ENCODE measurements at places on chromosomes 11 and 22.

GRCh38 chr11:78603792-78604191 lies 29.1 kb upstream of the NARS2 start:
- no peak for ATAC-seq

GRCh38 chr11:7490054-7490453 lies 4.7 kb downstream of the OLFML1 start:
- ATAC-seq: no peak

- ATAC-seq: peak; percentile 9
Measured at GRCh38 chr11:46920755-46921154, 2.4 kb upstream of the LRP4 start.

DNA sequence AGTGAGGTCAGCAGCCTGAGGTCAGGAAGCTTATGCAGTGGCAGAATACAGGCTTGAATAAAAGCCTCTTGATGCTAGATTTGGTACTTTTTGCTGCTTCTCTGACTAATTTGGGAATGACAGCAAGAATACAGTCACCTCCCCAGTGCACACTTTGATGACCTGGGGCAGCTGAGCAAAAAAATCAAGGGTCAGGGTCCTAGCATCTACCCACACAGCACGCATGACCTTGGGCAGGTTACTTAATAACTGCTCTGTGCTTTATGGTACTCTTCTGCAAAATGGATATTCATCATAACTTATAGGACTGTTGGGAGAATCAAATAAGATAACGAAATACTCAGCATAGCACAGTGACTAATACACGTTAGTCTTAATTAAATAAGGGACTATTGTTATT lies 344.1 kb upstream of the SYN3 start:
- no peak for ATAC-seq

GRCh38 chr11:13317293-13318080 lies 39.9 kb downstream of the BMAL1 start:
- no peak for ATAC-seq

- no peak for ATAC-seq
Measured at GRCh38 chr11:111367411-111368284, 11.4 kb downstream of the POU2AF1 start.

DNA sequence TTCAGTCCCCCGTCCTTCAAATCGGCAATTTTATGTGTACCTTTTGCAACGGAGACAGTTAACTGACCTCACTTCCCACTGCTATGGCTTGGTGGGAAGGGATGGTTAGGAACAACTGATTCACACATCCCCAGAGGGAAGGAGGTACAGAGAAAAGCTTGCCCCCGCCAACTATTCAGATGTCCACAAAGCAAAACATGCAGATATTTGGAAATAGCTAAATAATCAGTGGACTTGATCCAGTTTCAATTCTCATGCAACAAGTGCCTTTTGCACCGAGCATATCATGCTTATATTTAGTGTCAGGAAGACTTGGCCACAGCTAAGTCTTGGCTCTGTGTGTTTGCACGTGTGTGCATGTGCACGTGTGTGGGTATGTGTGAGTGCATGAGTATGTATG lies 144.6 kb downstream of the SNX19 start:
- no peak for ATAC-seq

GRCh38 chr22:22928666-22929380 lies 41.2 kb downstream of the IGLL5 start:
- ATAC-seq: no peak

DNA sequence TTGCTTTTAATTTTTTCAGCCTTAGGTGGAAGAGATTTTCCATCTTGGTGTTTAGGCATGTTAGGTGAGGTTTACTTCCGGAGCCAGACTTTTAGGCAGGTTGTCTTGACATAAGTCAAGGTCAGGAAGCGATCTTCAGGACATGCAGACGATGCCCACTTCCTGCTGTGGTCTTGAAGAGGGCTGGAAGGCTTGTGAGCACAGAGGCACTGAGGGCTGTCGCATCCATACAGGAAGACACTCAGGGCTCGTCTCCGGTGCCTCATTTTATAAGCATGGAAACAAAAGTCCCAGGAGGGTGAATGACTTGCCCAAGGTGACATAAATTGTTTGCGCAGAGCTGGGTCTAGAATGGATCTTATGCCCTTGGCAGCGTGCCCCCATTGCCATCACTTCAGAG lies 30.8 kb downstream of the MARK2 start:
- ATAC-seq: no peak

DNA sequence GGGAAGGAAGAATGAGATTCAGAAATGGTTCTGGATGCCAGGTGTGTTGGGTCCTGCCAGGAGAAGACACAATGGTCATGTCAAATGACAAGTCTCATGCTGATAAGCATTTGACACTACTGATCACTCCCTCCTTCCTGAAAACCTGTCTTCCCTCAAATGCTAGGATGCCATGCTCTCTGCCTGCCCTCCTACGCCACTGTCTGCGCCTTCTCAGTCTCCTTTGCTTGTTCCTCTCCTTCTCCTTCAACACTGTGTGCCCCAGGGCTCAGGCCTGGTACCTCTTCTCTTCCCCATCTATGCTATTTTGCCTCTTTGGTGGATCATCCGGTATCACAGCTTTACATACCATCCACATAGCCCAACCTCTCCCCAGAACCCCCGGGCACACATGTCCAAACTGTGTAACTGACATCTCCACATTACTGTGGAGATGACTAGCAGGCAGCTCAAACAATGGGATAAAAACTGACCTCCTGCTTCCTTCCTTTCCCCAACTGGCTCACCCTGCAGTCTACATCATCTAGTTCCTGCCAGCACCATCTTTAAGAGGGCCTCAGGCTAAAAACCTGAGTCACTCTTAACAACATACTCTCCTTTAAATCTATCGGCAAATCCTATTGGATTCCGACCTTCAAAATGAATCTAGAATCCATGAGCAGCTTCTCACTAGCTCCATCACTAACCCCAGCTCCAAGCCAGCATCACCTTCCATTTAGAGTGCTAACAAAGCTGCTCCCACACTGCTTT lies 8.2 kb downstream of the AP1B1 start:
- ATAC-seq: no peak

DNA sequence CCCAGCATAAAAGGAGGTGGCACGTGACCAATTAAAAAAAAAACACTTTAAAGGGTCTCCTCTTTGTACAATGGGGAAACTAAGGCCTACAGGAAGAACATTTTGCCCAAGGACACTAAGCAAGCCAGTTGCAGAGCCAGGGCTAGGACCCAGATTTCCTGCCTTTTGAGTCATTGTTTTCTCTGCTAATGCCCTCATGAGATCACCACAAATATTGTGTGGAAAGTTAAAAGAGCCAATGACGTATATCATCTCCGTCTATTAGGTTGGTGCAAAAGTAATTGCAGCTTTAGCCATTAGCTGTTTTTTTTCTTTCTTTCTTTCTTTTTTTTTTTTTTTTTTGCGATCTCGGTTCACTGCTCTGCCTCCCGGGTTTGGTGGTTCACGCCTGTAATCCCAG lies 24.1 kb upstream of the LRRC32 start:
- no peak for ATAC-seq

DNA sequence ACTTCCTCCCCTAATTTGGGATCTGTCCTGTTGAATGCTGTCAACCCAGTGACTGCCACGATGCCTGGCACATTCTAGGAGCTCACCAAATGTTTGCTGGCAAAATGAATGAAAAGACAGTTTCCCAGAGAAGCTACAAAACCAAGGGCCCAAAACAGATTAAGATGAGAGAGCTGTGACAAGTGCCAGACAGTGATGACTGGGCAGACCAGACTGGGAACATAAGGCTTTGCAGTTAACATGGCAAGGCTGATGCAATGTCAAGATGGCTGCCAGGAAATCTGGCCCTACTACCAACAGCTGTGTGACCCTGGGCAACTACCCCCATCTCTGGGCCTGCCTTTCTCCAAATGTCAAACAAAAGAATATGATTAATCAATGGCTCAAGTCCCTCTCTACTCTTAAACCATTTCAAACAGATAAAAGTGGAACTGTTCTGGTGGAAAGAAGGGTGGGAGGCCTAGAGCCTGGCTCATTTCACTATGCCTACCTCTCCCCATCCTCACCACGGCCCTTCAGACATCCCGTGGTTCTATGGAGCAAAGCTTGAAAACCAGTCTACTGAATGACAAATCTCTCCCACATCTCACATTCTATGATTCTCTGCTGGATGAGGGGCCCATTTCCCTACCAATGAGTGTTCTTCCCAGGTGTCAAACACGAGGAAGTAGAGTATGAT lies 12.8 kb downstream of the AP1B1 start:
- ATAC-seq: no peak

DNA sequence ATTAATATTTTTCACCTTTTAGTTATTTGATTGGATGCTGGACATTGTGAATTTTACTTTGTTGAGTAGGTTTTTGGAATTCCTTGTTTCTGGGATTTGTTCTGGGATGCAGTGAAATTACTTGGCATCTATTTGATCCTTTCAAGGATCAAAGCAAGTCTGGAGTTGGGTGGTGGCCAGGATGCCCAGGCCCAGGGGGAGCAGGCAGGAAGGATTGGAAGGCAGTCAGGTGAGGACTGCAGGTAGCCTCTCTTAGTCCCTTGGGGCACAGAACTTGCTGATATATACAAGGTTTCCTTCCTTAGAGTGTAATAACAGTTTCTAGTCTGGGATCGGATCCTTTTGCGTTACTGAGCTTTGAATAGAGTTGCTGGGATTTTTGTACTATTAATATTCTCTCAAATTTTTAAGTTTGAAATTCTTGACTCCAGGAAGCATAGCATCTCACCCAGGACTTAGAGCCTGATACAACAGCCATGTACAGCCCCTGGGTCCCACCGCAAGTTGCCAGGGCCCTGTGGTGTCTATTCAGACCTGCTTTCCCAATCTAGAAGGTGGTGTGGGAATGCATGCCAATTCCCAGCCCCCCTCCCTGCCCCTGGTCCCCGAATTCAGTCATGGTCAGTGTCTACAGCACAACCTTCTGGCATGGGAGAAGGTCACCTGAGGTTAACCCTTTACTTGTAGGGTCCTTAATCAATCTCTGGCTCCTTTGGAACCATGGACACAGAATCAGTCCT lies 6.1 kb downstream of the ZNF74 start:
- ATAC-seq: no peak

DNA sequence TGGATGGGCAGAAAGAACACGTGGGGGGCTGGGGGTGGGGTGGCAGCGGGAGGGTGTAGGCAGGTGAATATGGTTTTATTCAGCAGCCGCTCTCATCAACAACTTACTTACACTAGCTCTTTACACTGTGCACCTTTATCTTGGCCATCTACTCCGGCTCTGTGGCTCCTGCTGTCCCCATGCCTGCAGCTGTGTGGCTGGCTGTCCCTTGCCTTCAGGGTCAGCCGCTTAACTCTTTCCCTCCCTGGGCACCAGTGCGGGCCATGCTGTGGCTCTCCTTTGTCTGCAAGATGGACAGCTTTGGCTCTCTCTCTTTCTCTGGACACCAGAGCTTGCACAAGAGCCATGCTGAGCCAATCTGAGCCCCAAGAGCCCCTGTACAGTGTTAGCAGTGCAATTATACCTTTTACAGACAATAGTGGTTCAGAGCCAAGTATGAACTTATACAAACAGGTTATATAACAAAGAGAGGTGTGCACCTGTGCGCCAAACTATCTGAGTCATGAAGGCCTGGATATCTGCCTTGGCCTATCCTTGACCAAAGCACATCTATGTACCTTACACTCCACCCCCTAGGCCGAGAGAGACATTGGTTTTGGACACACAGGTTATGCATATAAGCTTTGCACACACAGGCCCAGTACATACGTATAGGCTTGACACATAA lies 94.3 kb upstream of the CTSC start:
- no peak for ATAC-seq

GRCh38 chr11:44120169-44120568 lies 24.7 kb downstream of the EXT2 start:
- ATAC-seq: peak; percentile 26

GRCh38 chr11:111694851-111695250 lies 71.3 kb downstream of the PPP2R1B start:
- ATAC-seq: no peak

GRCh38 chr11:34021977-34022735 lies 29.4 kb upstream of the CAPRIN1 start:
- ATAC-seq: no peak

DNA sequence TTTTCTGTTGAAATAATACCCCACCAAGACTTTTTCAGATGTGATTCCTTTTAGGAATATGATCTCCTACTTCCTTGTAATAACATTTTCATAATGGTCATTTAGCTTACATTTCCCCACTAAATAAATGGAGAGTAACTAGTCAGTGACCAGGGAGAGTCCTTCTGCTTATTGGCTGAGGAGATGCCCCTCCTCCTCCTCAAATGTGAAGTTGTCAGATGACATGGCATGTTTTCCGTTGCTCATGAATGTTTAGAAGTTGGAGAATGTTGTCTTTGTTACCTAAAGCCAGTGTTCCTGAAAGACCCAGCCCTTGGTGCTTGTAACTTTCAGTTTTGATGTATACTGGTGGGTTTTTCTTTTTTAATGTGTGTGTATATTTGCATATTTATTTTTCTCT lies 38.2 kb downstream of the CSRP3 start:
- ATAC-seq: peak; percentile 96

- ATAC-seq: no peak
Measured at GRCh38 chr11:66815646-66816045, 27.6 kb upstream of the RCE1 start.

GRCh38 chr22:28589102-28589750 lies 90.4 kb downstream of the TTC28 start:
- no peak for ATAC-seq

DNA sequence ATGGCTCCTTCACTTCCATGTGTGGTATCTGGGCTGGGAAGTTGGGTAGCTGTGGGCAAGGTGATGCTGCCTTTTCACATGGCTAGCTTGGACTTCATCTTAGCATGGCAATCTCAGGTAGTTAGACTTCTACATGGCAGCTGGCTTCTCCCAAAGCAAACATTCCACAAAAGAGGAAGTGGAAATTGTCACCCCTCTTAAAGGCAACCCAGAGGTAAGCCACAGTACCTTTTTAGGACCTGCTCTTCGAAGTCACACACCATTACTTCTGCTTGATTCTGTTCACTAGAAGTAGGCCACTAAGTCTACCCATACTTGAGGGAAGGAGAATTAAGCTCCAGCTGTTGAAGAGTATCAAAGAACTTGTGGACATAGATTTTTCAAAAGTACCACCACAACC lies 25.9 kb downstream of the TUG1 start:
- ATAC-seq: no peak

DNA sequence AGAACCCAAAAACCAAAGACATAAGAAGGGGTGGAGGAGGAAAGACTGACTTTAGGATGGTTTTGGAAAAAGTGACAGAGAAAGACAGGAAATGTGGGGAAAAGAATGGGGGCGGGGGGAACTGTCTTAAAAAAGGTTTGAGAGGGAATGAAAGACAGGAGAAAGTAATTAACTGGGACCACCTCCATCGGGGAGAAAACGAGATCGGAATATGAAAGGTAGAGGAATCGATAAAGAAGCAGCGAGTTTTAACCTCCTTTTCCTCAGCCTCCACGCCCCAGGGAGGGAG lies 524 bp downstream of the MTMR2 start:
- no peak for ATAC-seq

GRCh38 chr11:88164320-88164719 lies 10.9 kb downstream of the RAB38 start:
- no peak for ATAC-seq

- no peak for ATAC-seq
Measured at GRCh38 chr11:44775366-44775984, 48.7 kb downstream of the TSPAN18 start.

- ATAC-seq: no peak
Measured at GRCh38 chr11:70493089-70493474, 94.8 kb downstream of the CTTN start.

GRCh38 chr11:36577373-36577772 lies 9.6 kb downstream of the RAG1 start:
- no peak for ATAC-seq

GRCh38 chr22:16969508-16970327 lies 38.3 kb downstream of the GAB4 start:
- ATAC-seq: no peak

- ATAC-seq: no peak
Measured at GRCh38 chr11:109677231-109677630, 255.2 kb downstream of the C11orf87 start.

- ATAC-seq: no peak
Measured at GRCh38 chr11:64084146-64084950, 48.6 kb downstream of the FLRT1 start.
